ENCODE measurements at places on chromosomes 7 and 10.

DNA sequence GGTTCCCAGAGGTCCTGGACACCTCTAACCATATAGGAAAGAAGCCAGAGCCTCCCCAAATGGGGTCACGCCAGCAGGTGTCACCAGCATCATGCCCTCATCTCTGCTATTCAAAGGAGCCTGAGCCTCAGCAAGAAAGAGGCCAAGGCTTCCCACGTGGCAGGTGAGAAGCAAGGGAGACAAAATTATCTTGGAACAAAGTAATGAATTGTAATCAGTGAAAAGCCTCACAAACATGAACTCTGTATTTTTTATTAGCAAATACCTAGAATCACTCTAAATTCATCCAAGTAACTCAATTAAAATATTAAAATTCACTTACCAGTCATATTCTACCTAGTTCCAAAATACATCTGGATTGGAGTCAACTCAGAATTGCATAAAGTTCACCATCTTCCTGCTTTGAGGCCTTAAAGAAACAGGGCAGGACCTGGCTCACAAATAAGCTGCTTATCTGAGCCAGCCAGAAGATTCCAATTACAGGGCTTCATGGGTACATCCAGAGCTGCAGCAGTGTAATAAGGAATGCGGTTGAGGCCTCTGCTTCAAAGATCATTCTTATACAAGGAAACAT is 68.7 kb downstream of the SGMS1 start:
- DNase-seq, result no peak

GRCh38 chr10:74361678-74362077 is 210.7 kb downstream of the ADK start:
- no peak for DNase-seq

- DNase-seq, result no peak
Measured at GRCh38 chr7:3043544-3044371, at the start of gene CARD11. TSS of gene CARD11 (minus strand) at chr7:3043867. CDS start at chr7:2958506, 85,361 bp downstream.

GRCh38 chr10:91820144-91820543 is 21.9 kb downstream of the TNKS2 start:
- no peak for DNase-seq

- DNase-seq, result no peak
Measured at GRCh38 chr7:46972205-46972604, 609.7 kb downstream of the TNS3 start.

DNA sequence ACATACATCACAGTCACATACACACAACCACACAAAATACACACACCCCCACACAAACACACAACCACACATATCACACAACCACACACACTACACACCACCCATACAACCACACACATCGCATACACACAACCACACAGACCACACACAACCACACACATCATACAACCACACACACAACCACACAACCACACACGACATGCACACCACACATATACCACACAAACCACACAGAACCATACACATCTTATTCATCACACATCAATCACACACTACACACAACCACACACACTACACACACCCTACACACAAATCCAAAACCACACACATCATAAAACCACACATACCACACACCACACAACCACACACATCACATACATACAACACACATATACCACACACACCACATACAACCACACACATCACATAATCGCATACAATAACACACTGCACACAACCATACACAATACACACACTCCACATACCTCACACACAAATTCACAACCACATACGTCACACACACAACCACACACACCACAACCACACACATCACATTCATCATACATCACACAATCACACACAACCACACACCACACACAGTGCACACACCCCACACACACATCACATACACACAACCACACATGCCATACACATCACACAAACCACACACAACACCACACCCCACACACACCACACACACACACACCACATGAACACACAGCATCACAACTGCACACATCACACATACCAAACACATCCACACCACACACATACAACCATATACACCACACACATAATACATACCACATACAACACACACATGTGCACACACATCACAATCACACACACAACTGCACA is 30.4 kb downstream of the GPRIN2 start:
- no peak for DNase-seq

DNA sequence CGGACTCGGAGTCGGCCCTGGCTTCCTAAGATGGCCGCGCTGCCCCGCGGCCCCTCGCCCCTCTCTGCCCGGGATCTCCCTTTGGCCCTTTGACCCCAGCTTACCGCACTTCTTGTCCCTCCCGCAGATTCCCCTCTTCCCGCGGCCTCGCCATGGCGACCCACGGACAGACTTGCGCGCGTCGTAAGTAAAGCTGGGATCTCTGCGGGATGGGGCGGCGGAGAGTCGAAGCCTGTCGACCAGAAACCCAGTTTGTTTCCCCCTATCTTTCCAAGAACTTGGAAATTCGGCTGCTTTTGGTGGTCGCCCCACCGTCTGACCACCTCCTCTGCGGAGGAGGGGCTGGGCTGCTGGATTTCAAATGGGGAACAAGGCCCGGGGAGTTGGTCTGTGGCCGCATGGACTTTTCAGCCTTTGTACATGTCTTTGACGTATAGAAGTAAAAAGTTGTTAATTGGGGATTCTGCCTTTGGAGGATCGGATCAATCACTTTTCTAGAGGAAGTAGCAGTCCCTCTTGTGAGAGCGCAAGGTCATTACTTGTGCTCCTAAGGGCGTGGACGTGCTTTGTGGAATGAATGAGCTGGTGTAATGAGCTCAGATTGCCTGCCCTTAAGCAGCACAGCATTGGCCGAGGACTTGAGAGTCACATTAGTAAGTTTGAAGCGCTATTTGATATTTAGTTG is 553 bp downstream of the VDAC2 start:
- DNase-seq, result no peak
